ENCODE measurements at places on chromosomes 12 and 14.

- peak; percentile 66 for DNase-seq
Measured at GRCh38 chr14:101964297-101965180, at the start of gene DYNC1H1. Gene DYNC1H1 (plus strand): TSS chr14:101964573. CDS start chr14:101964692, 119 bp downstream.

- no peak for DNase-seq
Measured at GRCh38 chr12:106780010-106780631, 5.6 kb downstream of the RIC8B start.

- no peak for DNase-seq
Measured at GRCh38 chr12:102570256-102570655, 89.9 kb upstream of the IGF1 start.

GRCh38 chr12:110860833-110861296 is 14.1 kb downstream of the CCDC63 start:
- no peak for DNase-seq

GRCh38 chr14:98242903-98243302 is 1029.1 kb downstream of the BCL11B start:
- DNase-seq, result no peak

- no peak for DNase-seq
Measured at GRCh38 chr12:120687578-120688289, 785 bp downstream of the MLEC start.
